ENCODE measurements at places on chromosomes 7 and 10.

DNA sequence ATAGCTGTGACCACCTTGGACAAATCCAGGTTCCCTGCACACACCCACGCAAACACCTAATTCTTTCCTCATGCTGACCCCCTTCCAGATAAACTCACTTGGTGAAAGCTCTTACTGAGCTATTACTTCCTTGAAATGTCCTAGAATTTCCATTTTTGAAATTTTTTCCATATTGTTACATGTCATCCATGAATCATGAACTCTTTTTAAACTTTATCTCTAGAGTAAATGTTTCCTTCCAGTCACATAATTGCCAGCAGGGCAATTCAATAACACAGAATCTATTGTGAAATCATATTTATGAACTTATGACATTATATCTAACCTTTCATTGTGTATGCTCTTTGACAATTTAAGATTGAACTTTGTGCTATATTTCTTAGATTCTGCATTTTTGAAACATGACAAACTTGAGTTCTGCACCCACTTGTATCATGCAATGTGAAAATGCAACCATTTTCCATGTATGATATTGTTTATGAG, 26.8 kb upstream of the FGL2 start:
- no peak for DNase-seq

DNA sequence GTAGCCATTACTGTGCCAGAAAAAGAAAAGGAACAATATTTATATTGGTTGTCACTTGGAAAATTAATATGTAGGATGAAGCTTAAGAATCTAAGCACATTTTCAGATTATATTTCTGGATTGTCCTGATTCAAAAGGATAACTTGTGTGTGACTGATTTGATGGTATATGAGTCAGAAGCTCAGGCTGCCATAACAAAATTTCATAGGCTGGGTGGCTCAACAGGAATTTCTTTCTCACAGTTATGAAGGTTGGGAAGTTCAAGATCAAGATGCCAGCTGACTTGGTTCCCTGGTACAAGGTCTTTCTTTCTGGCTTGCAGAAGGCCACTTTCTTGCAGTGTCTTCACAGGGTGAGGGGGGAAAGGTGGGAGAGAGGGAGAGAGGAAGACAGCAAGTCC, 108.5 kb downstream of the ST7 start:
- peak; percentile 24 for DNase-seq

GRCh38 chr7:25855854-25856782, 295.9 kb upstream of the NFE2L3 start:
- no peak for DNase-seq

DNA sequence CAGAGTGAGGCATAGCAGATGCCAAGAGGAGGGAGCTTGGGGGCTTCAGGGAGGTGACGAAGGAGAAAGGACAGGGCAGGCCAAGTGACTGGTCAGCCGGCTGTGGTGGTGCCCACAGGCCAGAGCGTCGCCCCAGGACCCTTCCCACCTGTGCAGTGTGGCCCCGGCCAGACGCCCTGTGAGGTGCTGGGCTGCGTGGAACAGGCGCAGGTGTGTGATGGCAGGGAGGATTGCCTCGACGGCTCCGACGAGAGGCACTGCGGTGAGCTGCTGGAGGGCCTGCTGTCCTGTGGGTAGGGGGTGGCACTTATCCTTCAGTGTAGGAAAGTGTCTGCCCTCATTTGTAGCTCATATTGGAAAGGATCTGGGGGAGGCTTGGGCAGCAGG, 26.8 kb upstream of the ZNF467 start:
- no peak for DNase-seq
